ENCODE measurements at places on chromosomes 13 and 19.

DNA sequence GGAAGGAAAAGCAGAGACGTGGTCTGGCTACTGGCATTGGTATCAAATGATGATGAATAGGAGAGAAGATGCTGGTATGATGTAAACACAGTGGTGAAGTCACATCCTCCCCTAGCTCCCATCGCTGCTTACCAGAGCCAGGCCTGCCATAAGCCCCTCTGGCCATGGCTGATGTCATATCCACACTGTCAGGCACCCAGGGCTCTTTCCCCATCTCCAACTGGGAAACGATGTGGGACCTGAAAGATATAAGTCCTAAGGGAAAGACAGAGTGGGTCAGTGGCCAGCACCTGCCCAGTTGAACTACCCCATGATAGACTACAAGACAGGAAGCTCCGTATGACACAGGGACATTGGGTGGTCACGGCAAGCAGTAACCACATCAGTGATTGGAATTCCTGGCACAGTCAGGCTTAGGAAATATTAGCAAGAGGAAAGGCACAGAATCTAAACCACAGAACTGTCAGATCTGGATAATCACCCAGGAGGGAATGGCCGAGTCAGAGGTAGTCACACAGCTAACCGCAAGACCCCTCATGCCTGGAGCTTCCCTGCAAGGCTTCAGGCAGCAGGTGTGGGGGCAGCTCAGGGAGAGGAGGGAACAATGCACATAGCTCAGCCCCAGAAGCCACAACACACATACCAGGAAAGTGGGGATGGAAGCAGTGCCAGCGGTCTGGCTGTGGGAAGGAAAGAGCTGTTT, 3.8 kb downstream of the ZNF792 start:
- DNase-seq: no peak

GRCh38 chr19:41991025-41991424, 3.0 kb downstream of the ATP1A3 start:
- no peak for DNase-seq

- DNase-seq: no peak
These were observed 17.3 kb downstream of the ANKRD24 start for GRCh38 chr19:4199699-4200293.

GRCh38 chr19:50829801-50830200, 3.6 kb downstream of the KLK15 start:
- no peak for DNase-seq

DNA sequence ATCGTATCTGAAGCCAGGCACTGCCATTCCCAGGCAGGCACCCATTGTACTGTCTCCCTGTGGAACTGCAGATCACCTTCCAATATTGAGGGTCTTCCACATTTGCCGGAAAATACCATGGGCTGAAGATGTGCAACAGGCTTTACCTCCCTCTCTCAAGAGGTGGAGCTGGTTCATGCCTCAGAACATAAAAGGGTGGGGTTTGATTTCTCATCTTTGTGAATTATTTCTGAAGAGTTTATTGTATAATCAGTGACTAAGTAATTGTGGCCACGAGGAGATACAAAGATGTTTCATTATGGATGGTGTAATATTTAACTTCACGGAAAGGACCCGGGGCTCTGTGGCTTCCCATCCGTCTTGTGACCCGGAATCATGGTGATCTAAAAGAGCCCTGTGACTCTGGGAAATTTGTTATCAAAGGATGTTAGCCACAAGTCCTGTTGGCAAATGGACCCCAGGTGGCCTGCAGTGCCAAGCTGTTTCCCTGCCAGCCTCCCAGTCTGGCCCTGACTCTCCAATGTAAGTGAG, 230.5 kb downstream of the LACC1 start:
- no peak for DNase-seq

GRCh38 chr13:53207556-53207955, 178.9 kb downstream of the OLFM4 start:
- DNase-seq: peak; percentile 41

DNA sequence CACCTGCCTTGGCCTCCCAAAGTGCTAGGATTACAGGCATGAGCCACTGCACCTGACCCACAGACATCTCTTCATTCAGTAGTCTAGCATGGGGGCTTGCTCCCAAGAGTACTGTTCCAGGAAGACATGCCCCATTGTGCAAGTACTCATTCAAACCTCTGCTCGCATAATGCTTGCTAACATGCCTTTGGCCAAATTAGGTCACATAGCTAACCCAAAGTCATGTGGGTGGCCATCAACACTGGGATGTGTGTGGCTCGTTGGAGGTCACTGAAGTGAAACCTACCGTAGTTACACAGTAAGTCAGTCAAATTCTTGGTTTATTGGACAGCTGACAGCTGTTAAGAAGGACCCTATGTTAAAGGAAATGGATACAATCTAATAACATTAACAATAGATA, 20.3 kb downstream of the RFXAP start:
- DNase-seq: no peak

GRCh38 chr13:45811891-45812694, 39.5 kb downstream of the SIAH3 start:
- DNase-seq: peak; percentile 70

- DNase-seq: no peak
These were observed 426.7 kb downstream of the LIG4 start for GRCh38 chr13:107788464-107789165.

DNA sequence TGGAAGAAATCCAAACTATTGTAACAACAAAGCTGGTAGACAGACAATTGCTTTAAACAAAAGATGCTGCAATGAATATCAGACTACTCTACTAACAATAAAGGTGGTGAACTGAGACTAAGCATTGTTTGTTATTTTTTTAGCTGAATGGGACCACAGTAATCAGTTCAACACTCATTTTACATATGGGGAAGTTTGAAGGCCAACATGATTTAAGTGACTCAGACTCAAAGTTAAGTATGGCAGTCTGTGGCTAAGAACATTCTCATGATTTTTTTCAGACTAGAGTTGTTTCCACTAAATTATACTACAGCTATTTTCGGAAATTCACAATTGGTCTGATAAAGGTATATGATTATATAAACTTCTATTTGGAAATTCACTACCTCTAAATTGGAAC, 10.4 kb downstream of the EXOSC8 start:
- DNase-seq: no peak

DNA sequence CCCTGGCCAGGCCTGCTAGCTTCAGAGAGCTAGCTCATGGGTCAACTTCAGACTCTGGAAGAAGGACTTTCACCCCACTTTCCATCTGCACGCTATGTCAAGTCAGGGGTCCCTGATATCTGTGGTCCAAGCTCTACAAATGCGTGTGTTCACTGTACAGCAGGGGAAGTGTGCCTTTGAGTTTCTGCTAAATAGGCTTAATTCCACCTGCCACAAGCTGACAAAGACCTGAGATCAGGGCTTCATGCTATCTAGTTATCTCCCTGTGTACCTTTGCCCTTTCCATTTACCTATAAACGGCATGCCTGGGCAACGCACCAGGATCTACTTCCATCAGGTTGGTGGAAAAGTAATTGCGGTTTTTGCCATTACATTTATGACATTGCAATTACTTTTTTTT, 10.7 kb upstream of the SULT2A1 start:
- DNase-seq: no peak

DNA sequence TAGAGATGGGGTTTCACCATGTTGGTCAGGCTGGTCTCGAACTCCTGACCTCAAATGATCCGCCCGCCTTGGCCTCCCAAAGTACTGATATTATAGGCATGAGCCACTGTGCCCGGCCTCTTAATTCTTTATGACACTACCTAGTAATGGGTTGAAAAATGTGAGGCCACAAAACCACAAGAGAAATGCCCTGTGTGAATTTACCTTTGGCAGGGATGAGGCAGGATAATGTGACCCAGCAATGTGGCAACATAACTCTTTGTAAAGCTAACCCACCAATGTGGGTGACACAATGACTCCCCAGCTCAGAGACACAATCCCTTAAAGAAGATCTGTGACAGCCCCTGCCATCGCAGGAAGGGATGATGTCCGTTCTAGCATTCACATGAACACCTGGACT, 533.1 kb downstream of the KLF5 start:
- no peak for DNase-seq

DNA sequence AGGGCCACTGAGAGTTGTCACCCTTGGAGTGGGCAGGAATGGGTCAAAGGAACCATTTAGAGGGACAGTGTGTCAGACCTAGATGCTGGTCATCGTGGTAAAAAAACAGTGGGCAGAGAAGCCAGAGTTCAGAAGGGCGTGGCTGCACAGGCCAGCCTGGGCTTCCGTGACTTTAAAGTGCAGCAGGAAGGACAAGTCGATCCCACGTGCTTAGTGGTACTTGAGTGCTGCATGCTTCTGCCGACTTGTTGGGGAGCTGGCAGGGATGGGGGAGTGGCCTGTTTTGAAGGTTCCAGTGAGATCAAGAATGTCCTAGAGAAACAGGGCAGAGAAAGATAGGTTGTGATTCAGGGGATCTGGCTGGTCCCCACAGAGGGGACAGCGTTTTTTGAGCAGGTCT, 17.0 kb downstream of the LYL1 start:
- no peak for DNase-seq

DNA sequence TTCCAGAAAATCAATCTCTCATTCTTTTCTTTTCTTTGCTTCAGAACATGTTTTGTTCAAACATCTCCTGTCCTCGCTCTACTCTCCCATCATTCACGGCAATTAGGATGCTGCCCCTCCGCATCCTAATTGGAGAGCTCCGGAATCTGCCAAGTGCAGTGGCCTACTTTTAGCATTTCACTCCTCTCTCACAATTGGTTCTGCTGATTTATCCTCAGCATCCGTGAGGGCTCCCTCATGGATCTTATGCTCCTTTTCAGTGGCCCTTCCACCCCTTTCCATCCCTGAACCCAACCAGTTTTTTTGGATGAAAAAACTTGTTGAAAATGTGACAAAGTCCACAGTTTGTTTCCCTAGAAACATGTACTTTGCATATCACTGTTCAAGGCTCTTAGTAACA, 22.4 kb downstream of the AMER2 start:
- no peak for DNase-seq
